ENCODE measurements at places on chromosomes 13 and 19. TPM values are rescaled to one million over a fixed set of nuclear protein-coding genes. Genes with fewer than 3 reads are reported as not detected.

Gene SEMA6B
- 0.52 TPM for total RNA-seq

Gene ZNF784
- 11.3 TPM for total RNA-seq

Gene VMAC
- 24.6 TPM for total RNA-seq

Gene CLIP3
- total RNA-seq: 3.8 TPM

Gene GARIN5A
- 0.22 TPM for total RNA-seq

Gene PRR36
- 0.63 TPM for total RNA-seq

GRCh38 chr19:47247308-47247990 is 8.9 kb upstream of the CCDC9 start:
- DNase-seq: peak; percentile 71

DNA sequence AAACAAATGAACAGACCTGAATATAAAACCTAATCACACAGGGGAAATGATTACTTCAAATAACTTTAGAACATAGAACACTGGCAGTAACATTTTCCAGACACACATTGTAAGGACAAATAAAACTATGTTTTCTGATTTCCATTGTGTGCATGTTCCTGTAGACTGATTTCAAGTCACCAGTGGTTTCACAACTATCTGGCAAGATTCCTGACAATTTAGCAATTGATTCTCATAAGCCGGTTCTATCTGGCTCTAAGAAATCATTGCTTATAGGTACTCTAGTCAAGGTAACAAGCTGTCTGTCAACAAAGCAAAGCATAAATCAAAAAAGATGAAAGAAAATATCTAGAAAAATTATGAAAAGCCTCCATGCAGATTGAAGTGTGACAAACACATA is 19.6 kb upstream of the PCCA start:
- no peak for DNase-seq

DNA sequence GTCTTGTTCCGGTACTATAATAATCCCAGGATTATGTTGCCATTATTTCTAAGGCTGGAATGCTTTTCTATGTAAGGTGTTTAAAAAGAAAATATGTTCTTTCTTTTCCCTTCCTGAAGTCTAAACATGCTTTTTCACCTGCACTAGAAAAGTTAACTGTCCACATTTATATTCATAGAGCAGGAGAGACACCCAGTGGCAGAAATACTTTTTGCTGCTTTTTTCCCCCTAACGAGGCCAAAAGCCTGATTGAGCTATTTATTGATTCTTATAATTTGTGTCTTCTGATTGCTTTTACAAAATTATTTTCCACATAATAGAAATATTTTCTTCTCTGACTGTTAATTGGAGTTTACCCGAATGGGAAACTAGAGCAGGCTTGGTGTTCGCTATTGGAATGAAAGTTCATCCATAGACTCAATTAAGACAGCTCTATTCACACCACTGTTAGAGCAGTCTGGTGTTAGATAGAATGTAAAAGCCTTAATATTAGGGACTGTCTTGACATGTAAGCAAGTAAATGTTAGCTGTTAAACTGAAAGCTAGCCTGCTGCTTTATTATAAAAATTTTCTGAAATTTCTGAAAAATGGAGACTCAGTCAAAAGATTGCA is 15.8 kb downstream of the GPR180 start:
- no peak for DNase-seq

DNA sequence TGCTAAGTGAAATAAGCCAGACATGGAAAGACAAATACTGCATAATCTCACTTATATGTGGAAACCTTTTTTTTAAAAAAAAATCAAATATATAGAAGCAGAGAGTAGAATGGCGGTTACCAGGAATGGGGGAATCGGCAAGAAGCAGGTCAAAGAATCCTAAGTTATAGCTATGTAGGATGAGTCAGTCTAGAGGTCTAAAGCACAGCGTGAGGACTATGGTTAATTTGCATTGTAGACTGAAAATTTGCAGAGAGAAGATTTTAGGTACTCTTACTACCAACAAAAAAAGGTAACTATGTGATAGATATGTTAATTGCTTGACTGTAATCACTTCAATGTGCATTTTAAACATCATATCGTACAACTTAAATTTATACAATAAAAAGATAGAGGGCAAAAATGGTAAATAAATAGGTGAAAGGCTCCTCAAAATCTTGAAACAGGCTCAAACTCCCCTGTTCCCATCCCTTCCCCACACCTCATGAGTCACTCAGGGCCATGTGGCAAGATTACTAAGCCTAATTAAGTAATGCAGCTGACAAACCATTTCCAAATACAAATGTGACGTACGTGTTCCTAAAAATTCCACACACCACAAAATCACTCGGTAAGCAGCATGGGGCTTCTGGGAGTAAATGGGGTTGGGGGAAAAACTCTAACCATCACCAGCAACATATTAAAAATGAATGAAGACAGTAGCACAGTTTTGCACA is 159.0 kb downstream of the USP12 start:
- DNase-seq: no peak

DNA sequence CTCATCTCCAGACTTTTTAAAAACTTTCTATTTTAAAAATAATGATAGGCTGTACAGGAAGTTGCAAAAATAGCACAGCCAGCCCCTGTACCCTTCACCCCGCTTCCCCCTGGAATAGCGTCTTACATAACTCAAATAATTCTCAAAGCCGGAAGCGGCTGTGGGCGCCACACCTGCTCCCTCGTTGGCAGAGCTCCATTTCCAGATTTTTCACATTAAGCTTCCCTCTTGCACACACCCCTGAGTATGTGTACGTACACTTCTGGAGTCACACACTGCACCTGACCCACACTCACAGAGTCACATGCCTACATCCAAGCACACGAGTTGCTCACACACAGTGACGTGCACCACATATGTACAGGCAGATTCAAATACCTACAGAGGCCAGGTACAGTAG is 24.9 kb upstream of the DPP9 start:
- DNase-seq: no peak

- no peak for DNase-seq
These were observed 28.5 kb downstream of the SAFB start for GRCh38 chr19:5651361-5651760.

- DNase-seq: no peak
These were observed 460.0 kb downstream of the FOXO1 start for GRCh38 chr13:40206241-40207000.

DNA sequence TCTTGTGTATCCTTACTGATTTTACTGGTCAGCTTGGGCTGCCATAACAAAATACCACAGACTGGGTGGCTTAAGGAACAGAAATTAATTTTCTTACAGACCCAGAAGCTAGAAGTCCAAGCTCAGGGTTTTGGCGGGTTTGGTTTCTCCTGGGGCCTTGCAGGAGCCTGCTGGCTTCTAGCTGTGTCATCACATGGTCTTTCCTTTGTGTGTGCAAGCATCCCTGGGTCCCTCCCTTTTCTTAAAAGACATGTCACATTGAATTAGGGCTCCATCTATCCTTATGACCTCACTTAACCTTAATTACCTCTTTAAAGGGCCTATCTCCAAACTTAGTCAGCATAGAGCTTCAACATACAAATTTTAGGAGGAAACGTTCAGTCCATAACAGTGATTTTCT is 23.4 kb downstream of the UBAC2 start:
- DNase-seq: no peak

DNA sequence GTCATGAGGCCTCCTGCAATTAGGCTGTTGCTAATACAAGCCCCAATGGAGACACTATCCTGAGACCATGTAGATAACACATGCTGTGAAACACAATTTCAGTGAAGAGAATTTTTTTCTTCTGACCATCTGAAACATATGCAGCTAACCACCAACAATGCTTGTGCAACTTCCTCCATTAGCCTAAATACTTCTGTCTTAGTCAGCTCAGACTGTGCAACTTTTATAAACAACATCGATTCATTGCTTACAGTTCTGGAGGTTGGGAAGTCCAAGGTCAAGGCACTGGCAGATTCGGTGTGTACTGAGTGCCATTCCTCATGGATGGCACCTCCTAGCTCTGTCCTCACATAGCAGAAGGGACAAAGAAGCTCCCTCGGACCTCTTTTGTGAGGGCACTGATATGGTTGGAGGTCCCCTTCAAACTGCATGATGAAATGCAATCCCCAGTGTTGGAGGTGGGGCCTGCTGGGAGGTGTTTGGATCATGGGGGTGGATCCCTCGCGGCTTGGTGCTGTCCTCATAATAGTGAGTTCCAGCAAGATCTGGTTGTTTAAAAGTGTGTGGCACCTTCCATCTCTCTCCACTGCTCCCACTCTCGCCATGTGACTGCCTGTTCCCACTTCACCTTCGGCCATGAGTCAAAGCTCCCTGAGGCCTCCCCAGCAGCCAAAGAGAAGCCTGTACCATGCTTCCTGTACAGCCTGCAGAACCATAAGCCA is 27.7 kb downstream of the STK24 start:
- DNase-seq: no peak

- no peak for DNase-seq
These were observed 348.9 kb downstream of the UQCRFS1 start for GRCh38 chr19:28864024-28864503.

DNA sequence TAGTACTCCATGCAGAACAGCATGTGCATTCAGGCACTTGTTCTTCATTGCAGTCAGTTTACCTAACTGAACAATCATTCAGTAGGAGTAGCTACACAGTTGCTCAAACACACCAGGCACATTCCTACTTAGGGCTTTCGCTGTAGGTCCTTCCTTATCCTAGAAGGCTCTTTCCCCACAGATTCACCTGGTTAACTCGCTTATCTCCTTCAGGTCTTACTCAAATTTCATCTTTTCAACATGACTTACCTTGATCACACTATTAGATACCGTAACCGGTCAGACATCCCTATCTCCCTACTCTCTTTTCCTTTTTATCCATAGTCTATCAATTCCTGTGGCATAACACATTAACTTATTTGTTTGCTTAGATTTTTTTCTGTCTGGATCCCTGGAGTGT is 14.6 kb downstream of the EDNRB start:
- DNase-seq: no peak

DNA sequence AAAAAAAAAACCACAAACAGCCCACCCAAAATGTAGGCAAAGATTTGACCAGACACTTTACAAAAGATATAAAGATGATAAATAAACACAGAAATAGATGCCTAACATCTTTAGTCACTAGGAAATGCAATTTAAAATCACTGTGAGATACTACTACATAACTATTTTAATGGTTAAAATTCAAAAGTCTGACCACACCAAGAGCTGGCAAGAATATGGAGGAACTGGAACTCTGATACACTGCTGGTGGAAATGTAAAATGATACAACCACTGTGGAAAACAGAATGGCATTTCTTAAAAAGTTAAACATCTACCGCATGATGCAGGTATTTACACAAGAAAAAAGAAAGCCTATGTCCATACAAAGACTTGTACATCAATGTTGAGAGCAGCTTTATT is 26.8 kb downstream of the VWA8 start:
- DNase-seq: no peak

GRCh38 chr13:98722958-98723357 is 29.5 kb downstream of the SLC15A1 start:
- no peak for DNase-seq

DNA sequence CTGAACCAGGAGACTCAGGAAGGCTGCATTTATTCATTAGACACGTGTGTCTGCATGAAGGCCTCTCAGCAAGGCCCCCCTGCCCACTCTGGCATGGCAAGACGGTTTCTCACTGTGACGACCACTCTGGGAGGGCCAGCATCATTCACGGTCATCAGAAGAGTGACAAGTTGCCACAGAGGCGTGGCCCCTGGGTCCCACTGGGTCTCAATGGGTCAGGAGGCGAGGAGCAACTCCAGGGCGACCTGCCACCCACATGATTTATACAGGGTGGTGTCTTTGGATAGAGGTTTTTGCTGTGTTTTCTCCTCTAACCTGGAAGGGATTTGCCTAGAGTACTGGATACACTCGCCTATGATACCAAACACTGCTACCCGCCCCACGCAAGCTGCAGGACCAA is 60.7 kb downstream of the KLF2 start:
- no peak for DNase-seq

All from T-helper 17 cell (primary cell).